ENCODE measurements at places on chromosomes 11 and 22.

DNA sequence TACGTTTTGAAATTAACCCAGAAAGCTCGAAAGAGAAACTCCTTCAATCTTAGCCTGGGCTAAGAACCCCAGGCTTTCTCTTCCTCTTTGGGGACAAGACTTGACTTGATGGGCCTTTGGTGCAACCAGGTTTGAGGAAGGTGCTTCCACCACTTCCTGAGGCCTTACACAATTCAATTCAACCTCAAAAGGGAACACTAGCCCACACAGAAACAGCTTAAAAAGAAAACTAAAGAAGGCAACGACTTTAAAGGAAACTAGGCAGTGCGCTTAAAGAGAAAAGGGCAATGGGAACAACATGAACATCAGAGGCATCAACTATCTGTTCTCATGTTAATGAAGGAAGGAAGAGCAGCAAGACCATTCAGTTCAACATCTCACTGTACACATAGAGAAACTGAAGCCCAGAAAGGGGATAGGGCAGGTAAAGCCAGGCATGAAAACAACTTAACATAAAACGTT lies 24.8 kb downstream of the PAK1 start:
- DNase-seq = no peak

DNA sequence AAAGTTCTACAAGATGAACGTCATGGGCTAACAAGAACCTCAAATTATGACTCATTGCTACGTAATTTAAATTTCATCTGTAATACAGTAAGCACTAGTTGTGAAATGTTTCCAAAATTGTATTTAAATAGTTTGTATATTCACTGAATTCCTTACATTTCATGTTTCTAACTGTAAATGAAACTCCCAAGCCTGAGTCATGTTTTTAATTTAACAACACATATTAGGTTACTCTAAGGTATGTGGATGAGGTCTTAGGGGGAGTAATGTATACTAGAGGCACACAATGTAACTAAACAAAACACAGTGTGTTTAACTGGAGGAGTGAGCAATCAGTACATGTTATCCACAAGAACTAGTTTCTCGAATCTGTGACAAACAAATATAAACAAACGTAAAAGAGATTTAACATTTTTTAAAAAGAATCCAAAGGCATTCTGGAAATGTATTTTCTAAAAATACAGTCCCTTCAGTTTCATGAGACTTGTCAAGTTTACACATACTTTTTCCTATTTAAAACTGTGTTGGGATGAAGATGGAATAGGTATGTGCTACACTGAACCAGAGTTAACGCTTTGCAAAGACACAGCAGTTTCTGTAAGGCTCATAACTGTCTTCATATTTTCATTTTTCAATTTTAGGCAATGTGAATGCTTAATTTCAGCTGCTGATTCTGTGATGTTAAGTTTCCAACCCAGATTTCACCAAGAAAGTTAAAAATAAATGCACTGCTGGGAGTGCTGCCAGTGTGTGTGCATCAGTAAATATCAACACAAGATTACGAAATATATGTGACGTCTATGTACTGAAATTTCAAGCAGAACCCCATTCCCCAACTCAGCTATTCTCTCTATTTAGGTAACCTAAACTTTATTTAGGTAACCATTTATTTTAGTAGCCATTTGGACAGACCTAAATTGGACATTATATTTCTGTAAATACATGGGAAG lies 52.6 kb downstream of the PITPNB start:
- no peak for DNase-seq

DNA sequence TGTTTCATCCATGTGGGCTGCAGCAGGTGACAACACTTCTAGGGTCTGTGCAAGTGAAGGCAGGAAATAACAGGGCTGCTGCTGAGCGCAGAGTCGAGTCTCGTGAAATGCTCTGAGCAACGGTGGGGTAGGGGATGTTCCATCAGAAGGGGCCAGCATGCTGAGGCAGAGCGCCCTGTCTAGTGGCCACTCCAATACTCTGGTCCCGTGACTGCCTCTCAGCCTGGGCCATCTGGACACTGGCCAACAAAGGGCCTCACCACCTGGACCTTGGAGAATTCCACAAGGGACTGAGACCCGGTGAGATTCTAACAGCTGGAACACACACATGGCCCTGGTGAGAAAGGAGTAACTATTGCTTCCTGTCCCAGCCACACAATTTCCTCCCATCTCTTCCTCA lies 375.7 kb downstream of the SHANK2 start:
- DNase-seq = no peak

- no peak for DNase-seq
Measured at GRCh38 chr11:77779935-77780334, 40.6 kb downstream of the RSF1 start.

DNA sequence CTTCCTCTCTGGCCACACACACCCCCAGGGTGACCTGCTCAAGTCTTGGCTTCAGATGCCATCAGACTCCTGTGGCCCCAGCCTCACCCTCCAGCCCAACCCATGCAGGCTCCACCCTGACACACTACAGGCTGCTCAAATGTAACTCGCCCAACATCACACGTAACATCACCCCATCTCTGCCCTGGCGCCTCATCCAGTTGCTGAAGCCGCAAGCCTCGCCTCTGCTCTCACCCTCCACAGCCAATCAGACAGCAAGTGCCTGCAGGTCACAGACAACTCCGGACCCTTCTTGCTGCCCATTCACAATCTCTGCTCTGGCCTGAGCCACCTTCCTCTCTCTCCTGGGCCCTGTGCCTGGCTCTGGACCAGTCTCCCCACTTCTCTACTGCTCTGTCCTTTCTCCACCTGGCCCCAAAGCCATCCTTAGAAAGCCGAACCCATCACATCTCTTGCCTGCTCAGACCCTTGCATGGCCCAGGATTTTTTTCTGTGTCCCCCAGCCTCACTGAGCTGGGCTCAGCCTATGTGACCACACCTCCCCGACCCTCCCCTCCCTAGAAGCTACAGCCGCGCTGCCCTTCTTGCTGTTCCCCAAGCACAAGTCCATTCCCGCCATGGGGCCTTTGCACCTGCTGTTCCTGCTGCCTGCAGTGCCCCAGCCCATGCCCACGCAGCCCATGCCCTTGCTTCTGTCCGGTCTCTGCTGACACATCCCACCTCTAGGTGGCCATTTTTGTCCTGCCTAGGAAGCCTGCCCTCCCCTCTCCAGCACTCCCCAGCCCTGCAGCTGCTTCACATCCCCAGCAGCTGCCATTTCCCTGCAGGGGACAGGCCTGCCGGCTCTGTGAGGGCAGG lies 333.9 kb downstream of the CTTN start:
- no peak for DNase-seq

GRCh38 chr11:33652930-33653329 lies 47.7 kb downstream of the C11orf91 start:
- DNase-seq = no peak

- no peak for DNase-seq
Measured at GRCh38 chr22:48808038-48808960, 1019.4 kb downstream of the BRD1 start.

DNA sequence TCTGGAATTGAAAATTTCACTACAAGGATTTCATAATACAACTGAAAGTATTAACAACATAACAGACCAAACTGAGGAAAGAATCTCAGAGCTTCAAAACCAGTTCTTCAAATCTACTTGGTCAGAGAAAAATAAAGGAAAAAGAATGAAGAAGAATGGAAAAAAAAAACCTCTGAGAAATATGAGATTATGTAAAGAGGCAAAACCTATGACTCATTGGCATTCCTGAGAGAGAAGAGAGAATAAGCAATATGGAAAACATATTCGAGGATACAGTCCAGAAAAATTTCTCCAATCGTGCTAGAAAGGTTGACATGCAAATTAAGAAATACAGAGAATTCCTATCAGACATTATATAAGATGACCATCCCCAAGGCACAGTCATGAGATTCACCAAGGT lies 23.4 kb upstream of the GPR83 start:
- DNase-seq = no peak
